ENCODE measurements at places on chromosomes 16 and 17.

- DNase-seq = no peak
These were observed 222.7 kb downstream of the CYB561 start for GRCh38 chr17:63223212-63223911.

GRCh38 chr17:49361902-49362722 is at the start of gene ZNF652:
Gene ZNF652, minus strand, starts transcription at chr17:49362250. Its CDS starts 44,525 bp downstream, at chr17:49317725.
- peak; percentile 76 for DNase-seq

DNA sequence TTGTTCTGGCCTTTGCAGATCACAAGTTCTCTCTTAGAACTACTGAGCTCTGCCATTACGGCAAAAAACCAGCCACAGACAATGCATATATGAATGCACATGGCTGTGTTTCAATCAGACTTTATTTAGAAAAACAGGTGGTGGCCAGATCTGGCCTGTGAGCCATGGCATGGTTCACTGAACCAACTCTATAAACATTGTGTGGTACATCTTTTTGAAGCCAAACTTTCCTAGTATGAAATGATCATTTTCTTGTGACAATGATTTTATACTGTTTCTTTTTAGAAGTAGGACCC is 65.9 kb upstream of the AMZ2 start:
- no peak for DNase-seq

GRCh38 chr17:70366386-70366785 is 197.1 kb downstream of the KCNJ2 start:
- DNase-seq = no peak

- DNase-seq = no peak
These were observed 208.1 kb upstream of the ASIC2 start for GRCh38 chr17:33501185-33501584.

DNA sequence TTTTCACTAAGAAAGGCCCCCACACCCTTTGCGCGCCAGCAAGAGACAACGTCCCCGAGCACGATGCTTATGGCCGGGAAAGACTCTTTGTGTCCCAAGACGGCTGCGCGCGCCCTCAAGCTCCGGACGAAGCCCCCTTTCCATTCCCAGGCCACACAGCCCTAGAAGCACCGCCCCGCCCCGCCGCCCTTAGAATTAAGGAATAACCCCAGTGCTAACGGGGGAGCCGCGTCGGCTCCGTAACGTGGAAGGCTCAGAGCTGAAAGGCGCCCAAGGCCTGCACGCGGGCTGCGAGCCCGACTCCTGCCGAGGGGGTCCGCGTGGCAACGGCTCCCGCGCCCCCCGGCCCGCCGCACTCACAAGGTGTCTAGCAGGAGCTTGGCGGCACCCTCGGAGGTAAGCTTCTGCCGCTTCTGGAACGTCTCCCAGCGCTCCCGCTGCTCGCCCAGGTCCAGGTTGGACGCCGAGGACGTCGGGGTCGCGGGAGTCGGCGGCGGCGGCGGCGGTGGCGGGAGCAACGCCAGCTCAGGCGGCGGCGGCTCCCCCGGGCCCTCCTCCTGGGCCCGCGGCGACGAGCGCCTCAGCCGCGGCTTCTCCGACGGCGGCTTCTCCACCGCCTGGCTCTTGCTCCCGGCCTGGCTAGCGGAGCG is 477 bp downstream of the CENPV start:
- no peak for DNase-seq

- peak; percentile 84 for DNase-seq
These were observed 188.2 kb downstream of the FTO start for GRCh38 chr16:53892155-53892554.

GRCh38 chr17:2656283-2656682 is 55.3 kb downstream of the CLUH start:
- no peak for DNase-seq

GRCh38 chr17:21462237-21462636 is 86.1 kb downstream of the KCNJ12 start:
- DNase-seq = no peak

DNA sequence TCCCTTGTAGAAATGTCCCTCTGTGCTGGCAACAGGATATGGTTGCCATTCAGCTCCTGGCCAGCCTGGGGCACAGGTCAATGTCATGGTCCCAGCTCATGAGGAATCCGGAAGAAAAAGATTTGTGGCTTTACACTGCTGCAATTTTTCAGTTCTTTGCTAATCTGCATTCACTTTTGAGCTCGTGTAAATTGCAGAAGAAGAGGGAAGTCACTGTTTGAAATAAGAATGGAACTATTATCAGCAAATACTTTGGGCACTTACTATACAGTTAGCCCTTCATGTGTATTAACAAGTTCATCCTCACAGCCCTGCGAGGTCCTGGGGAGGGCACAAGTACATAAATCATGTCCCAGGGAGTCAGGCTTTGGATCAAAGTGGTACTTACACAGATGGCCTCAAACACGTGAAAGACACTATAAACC is 14.2 kb downstream of the SLC47A2 start:
- no peak for DNase-seq

All from fibroblast of skin of left quadriceps (primary cell).